Endothelial cell of coronary artery (primary cell): ENCODE measurements at places on chromosomes 6 and 20. TPM values are rescaled to one million over a fixed set of nuclear protein-coding genes. Genes with fewer than 3 reads are reported as not detected.

The REV3L gene
- 22.3 and 36.8 TPM in 2 replicates for total RNA-seq

The OOEP gene
- total RNA-seq, result not detected in 2 replicates

The GABRR1 gene
- total RNA-seq, result not detected in 2 replicates

The MYLK2 gene
- 0.36 and 1.1 TPM in 2 replicates for total RNA-seq
